ENCODE measurements at places on chromosomes 12 and 14.

GRCh38 chr12:60101715-60102114 is 505.9 kb downstream of the SLC16A7 start:
- DNase-seq: no peak

DNA sequence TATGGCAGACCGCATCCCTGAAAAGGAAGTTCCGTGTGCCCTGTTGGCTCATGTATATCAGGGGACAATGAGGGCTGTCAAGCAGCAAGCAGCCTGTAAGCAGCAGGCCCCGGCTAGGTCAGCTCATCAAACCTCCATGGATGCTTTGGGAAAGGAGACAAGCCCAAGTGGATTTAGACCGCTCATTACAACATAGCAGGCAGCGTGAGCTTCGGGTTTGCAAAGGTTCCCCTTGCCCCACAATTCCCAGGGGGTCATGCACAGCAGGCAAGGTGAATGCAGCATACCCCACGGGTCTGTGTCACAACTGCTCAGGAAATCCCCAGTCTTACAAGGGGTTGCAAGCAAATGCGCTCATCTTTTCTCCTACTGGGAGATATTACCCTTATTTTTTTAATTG is 54.6 kb downstream of the KCNK13 start:
- DNase-seq: no peak

GRCh38 chr12:108475396-108475795 is 39.7 kb upstream of the FICD start:
- no peak for DNase-seq

DNA sequence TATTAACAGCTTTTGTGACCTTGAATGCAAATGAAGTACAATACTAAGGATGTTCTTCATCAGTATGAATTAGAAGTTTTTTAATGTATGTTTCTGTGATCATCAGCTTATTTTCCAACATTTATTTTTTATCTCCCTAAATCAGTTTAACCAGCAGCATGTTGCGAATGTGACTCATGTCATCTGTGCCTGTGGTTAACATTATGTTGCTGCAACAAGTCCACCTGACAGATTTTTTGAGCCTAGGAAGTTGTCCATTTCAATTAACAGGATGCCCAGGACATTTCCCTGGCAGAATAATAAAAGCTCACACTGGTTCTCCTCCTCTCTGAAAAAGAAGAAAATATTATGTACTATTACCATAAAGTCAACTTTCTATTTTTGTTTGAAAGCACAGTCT is 155.5 kb downstream of the SYT1 start:
- DNase-seq: no peak

GRCh38 chr14:99818503-99819036 is 25.4 kb downstream of the EML1 start:
- no peak for DNase-seq

GRCh38 chr12:120237360-120238171 is 28.0 kb downstream of the PXN start:
- no peak for DNase-seq

GRCh38 chr12:16076557-16076956 is 165.4 kb downstream of the DERA start:
- no peak for DNase-seq

DNA sequence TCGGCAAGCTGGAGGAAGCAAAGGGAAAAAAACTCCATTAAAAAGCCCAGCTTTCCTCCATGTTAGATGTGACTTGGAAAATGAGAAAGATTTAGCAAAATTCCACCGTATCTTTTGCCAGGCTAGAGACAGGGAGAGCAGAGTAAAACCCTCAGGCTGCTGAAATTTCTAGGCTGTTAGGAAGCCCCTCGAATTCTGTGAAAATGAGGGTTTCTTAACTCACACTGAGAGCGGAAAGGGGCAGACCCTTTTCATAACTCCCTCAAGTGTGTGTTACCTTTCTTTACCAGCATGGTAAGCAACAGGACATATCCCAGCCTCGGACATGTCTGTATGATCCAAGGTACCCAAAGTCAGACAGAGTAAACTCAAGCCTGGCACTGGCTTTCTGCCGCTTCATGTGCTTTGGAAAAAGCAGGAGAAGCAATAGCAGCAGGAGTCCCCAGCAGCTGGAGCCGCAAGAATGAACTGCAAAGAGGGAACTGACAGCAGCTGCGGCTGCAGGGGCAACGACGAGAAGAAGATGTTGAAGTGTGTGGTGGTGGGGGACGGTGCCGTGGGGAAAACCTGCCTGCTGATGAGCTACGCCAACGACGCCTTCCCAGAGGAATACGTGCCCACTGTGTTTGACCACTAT is at the start of gene RHOJ:
RHOJ (plus strand) TSS at position 37 of the 637 bp plus-strand sequence; CDS start at position 464, 427 bp downstream.
- DNase-seq: no peak

DNA sequence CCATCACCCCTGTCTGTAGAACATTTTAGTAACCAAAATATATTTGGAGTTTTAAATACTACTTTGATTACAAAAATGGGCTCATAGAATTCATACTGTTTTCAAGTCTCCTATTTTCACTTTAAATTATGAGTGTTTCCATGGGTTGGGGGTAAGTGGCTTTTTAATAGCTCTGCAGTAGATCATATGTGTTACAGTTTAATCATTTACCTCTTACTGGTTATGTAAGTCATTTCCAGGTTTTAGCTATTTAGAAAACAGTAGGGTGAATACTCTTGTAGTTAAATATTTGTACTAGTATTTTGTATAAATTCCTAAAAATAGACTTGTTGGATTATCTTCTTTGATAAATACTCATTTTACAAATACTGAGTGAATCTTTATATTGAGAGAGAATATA is 8.2 kb downstream of the PCNX1 start:
- DNase-seq: no peak

- no peak for DNase-seq
Measured at GRCh38 chr14:64293976-64294671, at the start of gene ESR2. Gene ESR2 (minus strand): TSS chr14:64294371. CDS start chr14:64282985, 11,386 bp downstream.

DNA sequence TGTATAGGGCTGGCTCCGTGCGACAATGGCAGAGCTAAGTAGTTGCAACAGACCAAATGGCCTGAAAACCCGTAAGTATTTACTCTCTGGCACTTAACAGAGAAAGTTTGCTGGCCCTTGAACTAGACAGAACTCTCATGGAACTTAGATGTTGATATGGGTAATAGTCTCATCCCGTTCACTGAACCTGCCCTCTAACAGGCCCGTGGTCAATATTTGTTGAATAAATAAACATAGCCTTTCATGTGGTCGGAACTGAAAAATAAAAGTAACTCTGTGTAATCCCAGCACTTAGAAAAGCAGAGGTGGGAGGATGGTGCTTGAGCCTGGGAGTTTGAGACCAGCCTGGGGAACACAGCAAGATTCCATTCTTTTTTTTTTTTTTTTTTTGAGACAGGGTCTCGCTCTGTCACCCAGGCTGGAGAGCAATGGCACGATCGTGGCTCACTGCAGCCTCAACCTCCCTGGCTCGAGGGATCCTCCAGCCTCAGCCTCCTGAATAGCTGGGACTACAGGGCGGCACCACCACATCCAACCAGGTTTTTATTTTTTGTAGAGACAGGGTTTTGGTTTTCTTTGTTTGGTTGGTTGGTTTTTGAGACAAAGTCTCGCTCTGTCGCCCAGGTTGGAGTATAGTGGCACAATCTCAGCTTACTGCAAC is 29.7 kb downstream of the KDM2B start:
- no peak for DNase-seq

DNA sequence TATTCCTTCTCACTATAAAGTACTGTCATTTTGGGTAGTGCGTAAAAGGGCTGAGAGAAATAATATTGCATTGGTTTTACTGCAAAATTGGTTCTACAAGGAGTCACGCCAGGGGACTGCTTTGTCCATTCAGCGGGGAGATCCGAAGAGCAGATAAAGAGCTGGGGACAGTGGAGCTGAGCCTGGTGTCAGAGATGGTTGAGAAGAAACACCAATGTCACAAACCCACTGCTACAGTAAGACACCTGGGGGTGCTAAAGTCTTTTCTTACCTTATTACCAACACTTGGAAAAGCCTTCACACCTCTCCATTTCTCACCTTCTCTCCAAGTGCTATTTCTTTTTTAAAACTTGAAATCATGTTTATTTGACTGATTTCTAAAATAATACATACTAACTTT is 14.1 kb downstream of the IL31 start:
- no peak for DNase-seq

DNA sequence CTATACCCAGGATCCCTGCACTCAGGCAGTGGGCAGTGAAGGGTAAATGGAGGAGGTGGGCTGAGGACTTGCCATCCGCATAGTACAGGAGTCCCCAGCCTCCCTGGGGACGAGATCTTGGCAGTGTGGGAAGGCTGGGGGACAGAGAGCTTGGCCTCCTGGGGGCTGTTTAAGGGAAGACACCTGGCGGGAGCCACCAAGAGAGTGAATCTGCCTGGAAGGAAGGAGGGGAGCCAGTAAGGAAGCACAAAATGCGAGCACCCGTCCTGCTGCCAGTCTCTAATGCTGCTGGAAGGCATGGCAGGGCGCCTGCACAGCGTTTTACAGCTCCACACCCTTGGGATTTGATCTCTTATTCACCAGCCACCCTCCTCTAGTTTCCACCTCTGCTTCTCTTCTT is 7.4 kb upstream of the KRT2 start:
- DNase-seq: no peak

DNA sequence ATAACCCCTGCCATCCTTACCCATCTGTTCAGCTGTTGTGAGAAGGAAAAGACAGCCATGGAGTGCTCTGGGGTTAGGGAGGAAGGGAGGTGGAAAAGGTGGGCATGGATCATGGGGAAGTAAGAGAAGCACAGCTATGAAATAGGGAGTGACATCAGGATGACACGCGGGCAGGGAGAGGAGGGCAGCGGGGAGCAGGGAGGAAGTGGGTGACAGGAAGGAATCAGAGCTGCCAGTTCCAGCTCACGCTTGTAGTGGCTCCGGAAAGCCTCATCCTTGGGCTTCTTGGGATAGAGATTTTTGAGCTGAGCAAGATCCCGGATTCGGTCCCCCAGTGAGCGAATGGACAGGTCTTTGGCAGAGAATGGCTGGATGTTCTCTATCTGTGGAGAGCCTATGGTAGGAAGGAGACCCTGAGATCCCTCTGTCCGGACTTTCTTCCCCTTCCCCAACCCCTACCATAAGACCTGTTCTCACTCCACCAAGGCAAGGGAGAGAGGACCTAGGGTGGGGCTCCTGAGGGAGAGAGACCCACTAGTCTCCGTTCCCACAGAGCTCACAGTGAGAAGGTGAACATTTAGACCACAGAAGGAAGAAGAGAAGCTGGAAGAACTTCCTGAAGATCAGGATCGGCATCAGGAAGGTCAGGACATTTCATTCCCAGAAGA is 10.3 kb downstream of the NAB2 start:
- DNase-seq: no peak

- DNase-seq: no peak
Measured at GRCh38 chr12:210277-211141, 3.4 kb downstream of the SLC6A12 start.

GRCh38 chr12:1916371-1917171 is 1.9 kb downstream of the CACNA2D4 start:
- no peak for DNase-seq

DNA sequence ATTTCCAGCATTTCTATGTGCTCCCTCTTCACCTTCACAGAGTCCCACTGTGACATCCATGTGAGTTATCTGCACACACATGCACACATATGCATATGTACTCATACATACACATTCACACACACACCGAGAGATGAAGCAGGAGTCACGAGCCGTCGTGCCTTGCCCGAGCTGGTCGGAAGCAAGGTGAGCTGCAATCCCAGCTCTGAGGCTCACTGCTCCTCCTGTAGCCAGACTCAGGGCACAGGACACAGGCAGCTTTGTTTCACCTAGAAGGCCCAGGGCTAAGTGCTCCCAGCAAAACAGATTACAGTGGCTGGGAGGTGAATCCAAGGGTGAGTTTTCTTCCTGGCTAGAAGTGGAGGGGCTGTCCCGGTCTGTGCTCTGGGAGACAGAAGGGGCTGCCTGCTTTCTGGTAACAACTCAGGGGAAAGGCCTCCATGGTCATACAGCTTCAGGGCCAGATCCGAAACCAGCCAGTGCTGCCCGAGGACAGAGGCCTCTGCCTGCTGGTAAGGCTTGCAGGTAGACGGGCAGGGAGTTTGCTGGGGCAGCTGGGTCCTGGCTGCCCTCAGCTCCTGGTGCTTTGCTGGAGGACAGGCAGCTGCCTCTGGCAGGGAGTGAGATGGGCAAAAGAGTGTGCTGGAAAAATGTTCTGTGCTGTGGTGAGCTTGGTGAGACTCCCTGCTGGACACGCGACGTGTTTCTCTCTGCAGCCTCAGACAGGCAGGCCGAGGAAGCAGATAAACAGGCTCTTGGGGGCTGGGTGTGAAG is 123.7 kb downstream of the CRACR2A start:
- no peak for DNase-seq

- DNase-seq: no peak
Measured at GRCh38 chr14:26595926-26596542, 1.8 kb downstream of the NOVA1 start.

Measured in stimulated activated CD8-positive, alpha-beta memory T cell treated with anti-CD3 and anti-CD28 coated beads, Interleukin-2, amount 100 ng/mL, for 1 hour (primary cell).